ENCODE measurements at places on chromosomes 4 and X.
A peak's percentile ranks its signal among the peaks of the same experiment; 100 is the strongest.

- no peak for DNase-seq
Measured at GRCh38 chr4:155675709-155676429, 9.2 kb downstream of the GUCY1A1 start.

GRCh38 chr4:83535520-83536361, at the start of gene GPAT3:
Gene GPAT3 (plus strand): TSS chr4:83536108. CDS start chr4:83536623, 515 bp downstream.
- DNase-seq, result peak; percentile 72

GRCh38 chr4:152515678-152516077, 20.2 kb downstream of the FBXW7 start:
- peak; percentile 71 for DNase-seq

DNA sequence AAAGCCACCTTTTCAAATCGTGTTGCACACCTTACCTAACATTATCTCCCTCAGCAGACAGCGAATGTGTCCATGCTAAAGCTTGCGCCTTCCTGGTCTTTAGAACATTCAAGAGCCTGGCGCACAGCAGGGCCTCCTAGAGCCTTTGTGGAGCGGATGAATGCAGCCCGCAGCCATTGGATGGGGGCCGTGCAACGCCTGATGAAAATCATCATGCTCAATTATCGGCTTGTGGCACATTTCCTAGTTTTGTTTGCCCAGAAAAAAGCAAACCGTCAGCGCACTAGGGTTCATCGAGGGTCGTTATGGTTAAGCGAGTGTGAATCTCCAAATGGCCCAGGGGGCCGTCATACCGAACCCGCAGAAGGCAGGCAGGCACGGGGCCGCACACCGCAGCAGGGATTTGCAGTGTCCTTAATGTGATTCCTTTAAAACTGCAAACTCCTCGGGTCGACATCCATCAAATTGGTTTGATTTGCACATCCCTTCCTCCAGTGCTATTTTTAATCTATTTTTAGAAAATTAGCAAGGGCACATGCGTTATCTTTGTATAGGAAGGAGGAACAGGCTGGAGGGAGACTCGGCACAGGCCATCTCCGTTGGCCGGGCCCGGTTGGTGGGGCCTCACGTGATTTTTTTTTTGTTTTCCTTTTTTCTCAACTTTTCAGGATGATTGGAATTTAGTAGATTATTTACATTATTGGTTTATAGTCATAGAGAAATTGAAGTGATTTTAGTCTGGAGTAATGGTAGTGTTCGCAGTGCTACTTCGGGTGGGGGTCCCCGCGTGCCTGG, 53.1 kb downstream of the ABLIM2 start:
- no peak for DNase-seq

DNA sequence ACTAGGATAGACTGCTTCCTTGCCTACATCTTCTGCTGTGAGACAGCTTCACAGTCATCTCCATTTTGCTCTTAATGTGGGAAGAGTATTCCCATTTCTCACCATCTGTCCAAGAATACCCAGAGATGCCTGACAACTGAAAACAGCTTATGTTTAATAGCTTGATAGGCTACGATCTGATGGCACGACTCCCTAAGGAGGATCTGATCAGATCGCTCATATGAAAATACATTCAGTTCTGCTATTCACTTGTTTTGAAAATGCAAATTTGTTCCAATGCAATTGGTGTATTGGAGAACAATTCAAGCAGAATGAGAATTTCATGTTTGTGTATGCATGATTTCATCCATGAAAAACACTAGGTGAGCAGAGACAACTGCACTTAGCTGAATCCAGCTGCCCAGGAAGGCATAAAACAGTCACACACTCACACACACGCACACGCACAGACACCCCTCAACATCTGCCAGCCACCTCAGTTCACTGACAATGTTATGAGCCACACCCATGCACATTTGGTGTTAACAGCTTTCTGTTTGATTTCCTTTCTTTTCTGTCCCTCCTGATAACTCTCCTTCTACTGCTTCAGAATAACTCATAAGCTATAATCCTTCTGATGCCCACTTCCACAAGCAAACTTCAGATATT, 29.6 kb downstream of the TRIML1 start:
- DNase-seq, result no peak

Measured in fibroblast of the aortic adventitia (primary cell).